NCI-H2107 (cell line): ENCODE measurements at places on chromosomes 7 and 10.

DNA sequence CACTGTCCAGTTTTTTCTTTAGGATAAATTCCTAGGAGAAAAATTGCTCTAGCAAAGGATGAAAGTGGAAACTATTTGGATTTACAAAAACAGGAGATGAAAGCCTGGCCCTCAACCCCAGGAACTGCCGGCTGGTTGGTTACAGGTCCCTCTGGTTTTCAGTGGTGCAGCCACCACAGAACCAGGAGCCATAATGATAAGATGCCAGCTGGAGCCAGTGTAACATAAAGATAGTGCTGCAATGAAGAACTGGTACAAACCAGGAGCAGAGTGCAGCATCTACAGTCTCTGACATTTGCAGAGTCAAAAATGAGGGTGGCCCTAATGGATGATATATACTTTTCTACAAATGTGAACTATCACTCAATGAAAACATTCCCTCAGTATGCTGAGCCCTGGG lies 20.4 kb upstream of the NUP42 start:
- no peak for DNase-seq

- no peak for DNase-seq
Observed at GRCh38 chr7:42010751-42011150, 226.3 kb downstream of the GLI3 start.

GRCh38 chr10:124622158-124622557 lies 122.0 kb downstream of the FAM53B start:
- DNase-seq, result no peak

- DNase-seq, result no peak
Observed at GRCh38 chr10:71635867-71636266, 83.7 kb downstream of the C10orf105 start.

GRCh38 chr7:47735431-47736345 lies 153.8 kb upstream of the TNS3 start:
- no peak for DNase-seq

- DNase-seq, result no peak
Observed at GRCh38 chr10:33341637-33342036, 7.2 kb upstream of the NRP1 start.

- DNase-seq, result no peak
Observed at GRCh38 chr7:156127166-156128134, 315.2 kb upstream of the SHH start.

- peak; percentile 75 for DNase-seq
Observed at GRCh38 chr7:100655908-100656674, at the start of gene ACTL6B. ACTL6B (minus strand) TSS chr7:100656448; CDS start chr7:100656354, 94 bp downstream.

DNA sequence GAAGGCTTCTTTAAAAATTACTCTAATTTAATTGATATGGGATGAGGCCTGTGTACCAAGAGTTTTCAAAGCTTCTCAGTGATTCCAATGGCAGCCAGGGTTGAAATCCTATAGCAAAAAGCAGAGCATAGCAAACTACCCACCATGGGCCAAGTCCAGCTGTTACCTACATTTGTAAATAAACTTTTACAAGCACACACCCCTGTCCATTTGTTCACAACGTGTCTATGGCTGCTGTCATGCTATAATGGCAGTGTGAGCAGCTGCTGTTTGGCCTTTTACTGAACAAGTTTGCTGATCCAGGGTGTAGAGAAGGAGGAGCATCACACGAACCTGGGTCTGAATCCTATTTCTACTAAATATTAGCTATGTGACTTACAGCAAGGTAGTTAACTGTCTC lies 50.0 kb downstream of the NPY start:
- no peak for DNase-seq

DNA sequence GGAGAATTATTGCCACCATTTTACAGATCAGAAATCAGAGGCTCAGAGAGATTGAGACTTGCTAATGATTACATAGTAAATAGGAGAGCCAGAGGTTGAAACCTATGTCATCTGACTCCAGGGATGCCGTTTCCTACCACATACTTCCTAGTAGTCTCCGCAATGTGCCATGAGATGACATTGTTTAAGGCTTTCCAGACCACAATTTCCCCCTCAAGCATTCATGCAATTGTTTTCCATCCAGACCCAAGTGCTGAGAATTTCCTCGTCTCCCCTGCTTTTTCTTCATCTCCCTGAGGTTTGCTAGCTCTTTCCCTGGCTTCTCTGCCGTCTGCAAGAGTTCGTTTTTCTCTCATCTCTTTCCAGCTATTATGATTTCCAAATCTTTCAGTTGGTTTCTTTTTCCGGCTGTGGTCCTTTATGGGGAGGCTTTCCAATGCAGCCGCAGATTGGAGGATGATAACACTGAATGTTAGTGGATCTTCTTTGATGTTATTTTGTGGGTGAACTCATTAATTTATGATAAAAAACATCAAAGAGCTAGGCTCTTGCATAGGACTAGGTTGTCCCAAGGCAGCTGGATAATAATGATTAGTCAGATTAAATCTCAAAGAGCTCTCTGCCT lies 6.9 kb upstream of the GOLGA7B start:
- DNase-seq, result no peak

DNA sequence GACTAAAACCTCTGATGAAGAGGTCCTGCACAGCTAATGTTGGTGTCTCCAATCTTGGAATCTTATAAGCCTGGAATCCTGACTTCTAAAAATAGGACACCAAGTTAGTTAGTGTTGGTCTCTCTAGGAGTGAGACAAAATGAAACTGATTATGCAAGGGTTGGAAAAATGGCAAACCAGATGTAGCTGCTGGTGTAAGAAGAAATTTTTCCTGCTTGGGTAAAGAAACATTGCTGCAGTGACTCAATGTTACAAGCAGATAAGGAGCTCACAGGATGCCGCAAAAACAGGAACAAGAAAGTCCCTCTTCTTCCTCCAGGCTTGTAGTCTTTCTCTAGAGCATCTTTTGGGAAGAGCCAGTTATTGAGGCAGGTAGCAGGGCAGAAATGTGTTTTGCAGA lies 449.0 kb downstream of the ETV1 start:
- no peak for DNase-seq

- no peak for DNase-seq
Observed at GRCh38 chr10:590721-591120, 98.7 kb downstream of the DIP2C start.

- no peak for DNase-seq
Observed at GRCh38 chr7:133135451-133135850, 53.6 kb upstream of the CHCHD3 start.

- no peak for DNase-seq
Observed at GRCh38 chr10:133529576-133529946, 2.4 kb downstream of the CYP2E1 start.

- no peak for DNase-seq
Observed at GRCh38 chr7:47354071-47354470, 227.8 kb downstream of the TNS3 start.

GRCh38 chr7:3730276-3730675 lies 429.2 kb downstream of the SDK1 start:
- no peak for DNase-seq

GRCh38 chr7:50684713-50685075 lies 98.0 kb downstream of the GRB10 start:
- no peak for DNase-seq

DNA sequence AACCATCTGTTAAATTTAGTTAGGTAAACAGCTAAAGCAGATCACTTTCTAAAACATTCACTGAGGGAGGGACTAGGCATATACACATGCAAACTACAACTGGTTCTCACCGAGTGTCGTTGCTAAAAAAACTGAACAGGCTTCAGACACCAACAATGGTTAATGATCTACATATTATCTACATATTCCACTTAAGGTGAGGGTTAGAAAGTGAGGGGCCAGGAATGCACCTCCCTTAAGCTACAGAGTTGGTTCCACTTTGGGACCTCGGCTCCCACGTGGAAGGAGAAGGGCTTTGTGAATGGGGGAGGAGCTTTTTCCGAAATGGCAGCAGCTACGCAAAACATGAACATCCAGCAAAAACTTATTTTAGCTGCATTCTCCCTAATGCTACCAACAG lies 5.8 kb downstream of the CTBP2 start:
- DNase-seq, result no peak

GRCh38 chr7:148304456-148304855 lies 286.1 kb upstream of the C7orf33 start:
- no peak for DNase-seq

GRCh38 chr7:154171422-154171821 lies 119.2 kb downstream of the DPP6 start:
- peak; percentile 61 for DNase-seq

DNA sequence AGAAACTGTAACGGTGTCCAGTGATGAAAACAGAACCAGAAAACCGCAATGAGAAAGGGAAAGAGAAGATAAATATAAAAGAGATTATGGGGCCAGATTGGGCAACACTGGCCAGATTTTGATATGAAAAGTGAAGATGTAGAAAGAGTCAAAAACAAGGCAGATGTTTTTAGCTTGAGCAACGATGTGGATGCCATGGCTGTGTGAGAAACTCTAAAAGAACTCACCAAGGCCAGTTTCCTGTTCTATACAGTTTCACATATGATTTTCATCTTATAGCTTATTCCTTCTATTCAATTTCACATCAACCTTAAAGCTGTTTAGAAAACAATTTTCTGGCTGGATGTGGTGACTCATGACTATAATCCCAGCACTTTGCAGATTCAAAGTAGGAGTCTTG lies 36.3 kb downstream of the CSTF2T start:
- DNase-seq, result no peak

DNA sequence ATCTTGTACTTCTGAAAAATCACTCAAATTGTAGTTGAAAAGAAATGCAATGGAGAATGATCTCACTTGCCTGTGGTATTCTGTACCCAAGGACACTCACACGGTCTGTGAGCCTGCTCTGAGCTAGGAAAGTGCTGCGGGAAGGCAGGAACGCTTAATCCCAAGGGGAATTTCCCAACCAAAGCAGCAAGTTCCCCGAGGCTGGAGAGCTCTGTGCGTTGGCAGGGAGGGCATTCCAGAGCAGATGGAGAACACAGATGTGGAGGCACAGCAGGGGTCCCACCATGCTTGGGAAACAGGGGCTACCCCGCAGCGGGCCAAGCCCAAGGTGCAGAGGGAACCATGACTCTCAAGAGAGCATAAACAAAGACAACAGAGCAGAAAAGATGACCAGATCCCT lies 13.6 kb downstream of the SVIL start:
- no peak for DNase-seq

DNA sequence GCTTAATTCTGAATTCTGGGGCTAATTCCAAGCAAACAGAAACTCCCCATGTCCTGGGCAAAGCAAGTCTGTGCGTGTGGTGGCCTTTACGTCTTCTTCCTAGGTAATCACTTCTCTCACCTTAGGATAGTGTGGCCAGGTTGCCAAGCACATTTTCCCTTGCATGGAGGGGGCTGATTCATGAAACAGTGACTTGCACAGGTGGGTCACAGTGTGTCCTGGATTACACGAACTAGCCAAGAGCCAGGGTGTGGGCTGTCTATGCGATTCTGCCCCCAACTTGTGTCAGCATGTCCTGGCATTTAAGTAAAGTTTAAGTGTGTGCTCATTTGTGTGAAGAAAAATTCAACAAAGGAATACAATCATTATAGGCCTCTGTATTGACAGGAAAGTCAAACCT lies 18.5 kb upstream of the SEM1 start:
- no peak for DNase-seq

- no peak for DNase-seq
Observed at GRCh38 chr7:90681336-90682022, 85.4 kb downstream of the CDK14 start.

DNA sequence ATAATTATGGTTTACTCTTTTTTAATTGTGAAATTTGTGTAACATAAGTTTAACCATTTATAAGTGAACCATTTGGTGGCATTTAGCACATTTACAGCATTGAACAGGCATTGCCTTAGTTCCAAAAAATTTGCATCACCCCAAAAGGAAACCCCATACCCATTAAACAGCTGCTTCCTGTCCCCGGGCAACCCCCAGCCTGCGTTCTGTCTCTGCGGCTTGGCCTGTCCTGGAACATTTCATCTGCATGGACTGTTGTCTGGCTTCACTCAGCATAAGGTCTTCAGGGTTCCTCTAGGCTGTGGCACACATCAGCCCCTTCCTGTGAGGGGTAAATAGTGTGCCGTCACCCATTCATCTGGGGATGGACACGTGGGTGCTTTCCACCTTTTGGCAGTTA lies 6.9 kb downstream of the RET start:
- no peak for DNase-seq

- no peak for DNase-seq
Observed at GRCh38 chr10:35041502-35041879, 48.6 kb downstream of the CUL2 start.

DNA sequence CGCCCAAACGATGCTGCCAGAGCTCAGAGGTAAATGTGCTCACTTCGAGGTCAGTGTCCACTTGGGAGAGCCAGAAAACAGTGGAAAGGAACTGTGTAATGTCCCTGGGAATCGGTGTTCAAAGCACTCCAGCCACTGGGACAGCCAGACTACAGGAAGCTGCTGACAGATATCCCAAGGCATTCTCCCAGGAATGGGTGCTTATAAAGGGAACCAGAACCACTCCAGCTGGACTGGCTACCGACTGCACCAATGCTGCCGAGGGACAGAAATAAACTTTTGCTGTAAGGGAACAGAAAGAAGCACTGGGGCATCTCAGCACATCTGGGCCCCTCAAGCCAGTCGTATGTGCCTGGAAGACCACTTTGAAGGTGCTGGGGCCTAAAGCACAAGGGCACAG lies 76.7 kb downstream of the ATXN7L1 start:
- DNase-seq, result no peak

DNA sequence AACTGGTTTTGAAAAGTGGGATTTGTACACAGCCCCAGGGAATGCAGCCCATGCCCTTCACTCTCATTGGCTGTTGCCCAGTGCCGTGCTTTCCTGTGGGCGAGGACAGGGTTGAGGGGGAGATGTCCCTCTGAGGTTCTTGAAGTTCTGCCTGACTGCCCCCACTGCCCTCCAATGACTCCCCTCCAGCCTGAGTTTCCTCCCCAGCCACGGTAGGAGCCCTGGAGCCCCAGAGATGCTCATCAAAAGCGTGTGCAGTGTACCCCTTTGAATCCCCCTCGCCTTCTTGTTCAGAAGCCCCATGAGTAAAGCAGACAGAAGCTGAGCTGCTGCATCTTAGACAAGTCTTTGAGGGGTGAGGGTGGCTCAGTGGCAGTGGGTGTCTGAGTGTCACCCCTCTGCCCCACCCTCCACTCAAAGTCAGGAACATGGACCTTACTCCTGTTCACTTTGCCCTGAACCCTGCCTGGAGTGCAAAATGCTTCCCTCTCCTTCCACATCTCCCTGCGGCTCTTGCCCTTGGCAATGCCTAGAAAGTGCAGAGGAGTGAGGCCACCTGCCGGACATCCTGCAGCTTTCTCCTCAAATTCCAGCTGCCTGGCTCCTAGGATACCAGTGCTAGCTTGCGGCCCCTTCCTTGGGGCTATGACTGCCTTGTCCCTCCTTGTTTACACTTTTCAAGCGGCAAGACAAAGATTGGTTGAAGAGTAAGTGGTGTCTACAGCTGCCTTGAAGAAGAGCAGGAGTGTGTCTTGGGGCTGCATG lies 19.9 kb downstream of the FAM241B start:
- DNase-seq, result no peak

DNA sequence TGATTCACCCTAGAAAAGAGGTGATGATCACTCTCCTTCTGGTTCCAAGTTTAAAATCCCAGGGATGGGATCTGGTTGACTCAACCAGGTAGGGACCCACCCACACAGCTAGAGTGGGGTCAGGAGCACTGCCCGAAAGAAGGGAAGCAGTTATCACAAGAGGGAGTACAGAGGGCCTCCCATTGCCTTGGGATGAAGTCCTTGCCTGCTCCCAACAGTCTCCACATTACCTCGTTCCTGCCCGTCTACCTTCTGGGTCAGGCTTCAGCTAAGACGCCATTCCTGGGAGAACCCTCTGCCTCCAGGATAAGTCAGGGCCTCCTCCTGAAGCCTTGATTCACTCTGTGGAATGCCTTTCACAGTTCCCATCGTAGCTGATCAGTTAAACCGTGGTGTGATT lies 23.8 kb downstream of the ZMIZ2 start:
- no peak for DNase-seq

- no peak for DNase-seq
Observed at GRCh38 chr7:64266341-64266919, 38.2 kb downstream of the ZNF679 start.
